ENCODE measurements at places on chromosomes 5 and 9.

DNA sequence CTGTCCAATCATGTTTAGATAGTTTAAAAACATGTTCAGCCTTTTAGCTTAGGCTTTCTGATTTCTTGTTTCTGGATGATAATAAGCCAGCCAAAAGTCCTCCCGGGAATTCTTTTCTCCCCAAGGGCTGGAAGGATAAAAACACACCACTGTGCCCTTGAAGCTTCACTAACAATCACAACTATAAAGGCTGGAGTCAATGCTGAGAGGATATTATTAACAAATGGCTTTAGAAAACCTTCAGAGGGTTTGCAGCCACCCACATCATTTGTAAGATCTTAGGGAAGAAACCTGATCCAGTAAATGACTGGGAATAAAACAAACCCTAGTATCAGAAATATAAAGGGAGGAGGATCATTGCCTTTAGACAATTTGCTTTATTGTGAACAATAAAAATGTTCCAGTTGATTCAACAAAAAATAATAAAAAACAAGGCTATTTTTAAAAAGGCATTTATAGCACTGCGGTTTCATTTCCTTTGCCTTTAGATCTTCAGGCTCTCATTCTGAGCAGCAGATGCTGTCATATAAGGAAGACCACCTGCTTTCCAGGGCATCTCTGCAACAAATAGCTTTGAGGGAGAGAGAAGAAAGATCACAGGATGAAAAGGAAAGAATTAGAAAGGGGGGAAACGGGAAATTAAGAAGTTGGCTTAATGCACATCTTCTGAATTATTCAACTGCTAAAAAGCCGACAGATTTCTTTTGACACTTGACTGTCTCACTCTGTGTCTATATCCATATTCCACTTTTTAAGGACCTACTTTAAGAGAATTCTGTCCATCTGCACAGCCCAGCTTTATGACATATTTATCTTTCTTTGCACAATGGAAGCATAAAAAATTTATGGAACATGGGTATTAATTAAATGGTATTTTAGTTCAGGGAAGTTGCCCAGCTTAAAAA is 277.2 kb upstream of the SLC24A2 start:
- peak; percentile 16 for DNase-seq

DNA sequence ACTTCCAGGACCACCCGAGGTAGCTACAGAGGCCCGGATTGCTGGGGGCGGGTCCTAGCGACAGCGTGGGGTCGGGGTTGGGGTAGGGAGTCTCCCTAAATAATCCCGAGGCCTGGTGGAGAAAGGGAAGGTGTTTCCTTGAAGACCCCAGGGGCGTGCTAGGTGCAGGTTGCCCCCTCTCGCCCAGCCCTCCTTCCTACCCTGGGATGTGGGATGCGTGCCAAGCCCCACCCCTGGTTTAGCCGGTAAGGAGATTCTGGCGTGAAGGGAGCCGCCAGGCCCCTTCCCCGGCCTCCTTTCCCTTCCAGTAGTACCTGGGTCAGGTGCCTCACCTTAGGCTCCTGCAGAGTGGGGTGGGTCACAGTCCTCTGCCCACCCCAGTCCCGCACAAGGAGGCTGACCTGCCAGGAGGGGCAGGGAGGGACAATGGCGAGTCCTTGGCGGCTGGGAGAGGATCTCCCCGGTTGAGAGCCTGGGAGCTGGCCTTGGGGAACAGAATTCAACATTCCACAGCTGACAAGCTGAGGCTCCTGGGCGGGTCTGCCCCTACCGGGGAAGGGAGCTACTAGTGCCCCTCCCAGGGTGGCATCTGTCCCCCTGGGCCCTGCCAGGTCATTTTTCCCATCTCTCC is 674 bp downstream of the TSPAN17 start:
- DNase-seq = no peak

DNA sequence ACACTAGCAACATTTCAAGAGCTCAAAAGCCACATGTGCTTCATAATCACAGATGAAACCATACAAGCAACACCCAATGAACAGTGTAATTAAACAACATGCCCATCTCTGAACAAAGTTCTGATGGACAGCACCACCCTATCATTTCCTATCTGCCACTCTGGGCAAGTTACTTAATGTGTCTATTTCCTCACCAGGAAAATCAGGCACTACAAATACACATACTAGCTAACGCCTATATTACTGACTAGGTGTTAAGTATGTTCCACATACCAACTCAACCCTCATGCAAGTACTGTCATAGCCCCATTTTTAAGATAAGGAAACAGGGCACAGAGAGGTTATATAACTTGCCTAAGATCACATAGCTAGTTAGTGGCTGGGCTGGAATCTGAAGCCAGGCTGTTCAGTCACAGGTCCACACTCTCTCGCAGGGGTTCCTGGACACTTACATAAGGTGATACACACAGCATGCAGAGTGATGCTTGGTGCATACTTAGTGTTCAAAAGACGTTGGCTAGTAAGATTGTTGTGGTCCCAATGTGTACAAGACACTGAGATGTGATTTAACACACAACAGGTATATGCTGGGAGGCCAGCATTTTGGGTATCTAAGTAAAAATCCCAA is 24.2 kb downstream of the CORO2A start:
- no peak for DNase-seq

GRCh38 chr9:128979111-128979510 is 31.6 kb downstream of the NUP188 start:
- no peak for DNase-seq

GRCh38 chr5:178428341-178429155 is 161.6 kb downstream of the COL23A1 start:
- no peak for DNase-seq

DNA sequence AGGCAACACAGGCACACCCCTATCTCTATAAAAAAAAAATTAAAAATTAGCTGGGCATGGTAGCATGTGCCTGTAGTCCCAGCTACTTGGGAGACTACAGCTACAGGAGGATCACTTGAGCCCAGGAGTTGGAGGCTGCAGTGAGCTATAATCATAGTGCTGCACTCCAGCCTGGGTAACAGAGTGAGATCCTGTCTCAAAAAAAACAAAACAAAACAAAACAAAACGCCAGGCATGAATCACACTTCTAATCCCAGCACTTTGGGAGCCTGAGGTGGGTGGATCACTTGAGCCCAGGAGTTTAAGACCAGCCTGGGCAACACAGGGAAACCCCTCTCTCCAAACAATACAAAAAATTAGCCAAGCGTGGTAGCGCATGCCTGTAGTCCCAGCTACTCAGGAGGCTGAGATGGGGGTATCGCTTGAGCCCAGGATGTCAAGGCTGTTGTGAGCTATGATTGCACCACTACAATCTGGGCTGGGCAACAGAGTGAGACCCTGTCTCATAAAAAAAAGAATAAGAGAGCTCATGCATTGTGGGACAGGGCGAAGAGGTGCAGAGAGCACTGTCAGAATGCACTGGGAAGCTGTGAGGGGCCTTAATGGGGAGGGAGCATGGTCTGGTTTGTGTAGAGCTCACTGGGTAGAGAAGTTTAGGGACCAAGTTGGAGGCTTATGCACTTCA is 8.4 kb upstream of the SAP30L start:
- no peak for DNase-seq

DNA sequence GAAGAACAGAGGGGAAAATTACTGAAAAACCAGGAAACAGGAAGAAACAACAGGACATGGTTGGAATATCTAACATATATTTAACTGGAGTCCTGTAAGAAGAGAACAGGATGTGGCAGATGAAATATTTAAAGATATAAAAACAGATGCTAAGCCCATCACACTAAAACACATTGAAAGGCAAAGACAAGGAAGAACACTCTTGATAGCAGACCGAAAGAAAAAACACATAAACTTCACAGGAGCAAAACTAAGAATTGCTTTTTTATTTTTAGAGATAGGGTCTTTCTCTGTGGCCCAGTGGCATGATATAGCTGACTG is 324.4 kb upstream of the ARRDC3 start:
- no peak for DNase-seq

GRCh38 chr9:114259798-114260523 is 62.9 kb upstream of the ORM1 start:
- DNase-seq = no peak
